Neural crest cell (in vitro differentiated cells): ENCODE measurements at places on chromosomes 16 and 17. TPM values are rescaled to one million over a fixed set of nuclear protein-coding genes. Genes with fewer than 3 reads are reported as not detected.

DNA sequence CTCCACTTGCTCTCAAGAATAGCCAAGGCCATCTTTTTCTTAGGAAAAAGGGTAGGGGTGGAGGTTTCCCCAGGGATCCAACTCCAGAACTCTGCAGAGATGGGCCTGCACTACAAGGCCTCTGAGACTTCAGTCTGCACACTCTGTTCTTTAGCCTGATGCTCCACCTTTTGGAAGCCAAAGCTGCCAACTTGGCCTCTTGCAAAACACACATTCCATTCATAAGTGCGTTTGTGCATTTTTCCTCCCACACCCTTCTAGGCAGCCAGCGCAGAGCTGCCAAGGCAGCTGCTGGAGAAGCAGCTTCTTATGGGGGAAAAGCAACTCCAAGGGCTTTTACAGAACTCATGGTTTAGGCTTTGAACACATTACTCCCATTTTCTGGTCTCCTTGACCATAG lies 45.3 kb downstream of the REXO5 start:
- no peak for DNase-seq

DNA sequence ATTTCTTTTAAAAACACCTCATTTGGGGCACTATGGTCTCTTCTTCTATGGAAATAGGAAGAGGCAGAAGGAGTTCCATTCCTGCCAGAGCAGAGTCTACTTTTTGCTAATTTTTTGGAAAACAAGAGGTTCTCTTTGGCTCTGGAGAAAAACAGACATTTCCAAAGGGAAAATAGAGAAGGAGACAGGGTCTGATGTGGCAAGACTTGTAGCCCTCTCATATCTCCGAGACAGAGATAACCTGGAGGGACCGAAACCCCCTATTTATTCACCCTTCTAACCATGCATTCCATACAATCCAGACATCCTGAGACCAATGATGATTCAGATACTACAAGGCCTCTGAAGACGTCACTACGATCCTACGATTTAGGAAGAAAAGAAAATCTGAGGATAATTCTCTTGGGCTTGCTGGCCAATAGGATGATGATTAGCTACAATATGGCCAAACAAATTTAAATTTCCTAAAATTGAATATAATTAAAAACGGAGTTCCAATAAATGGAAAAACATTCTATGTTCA lies 70.2 kb downstream of the HIC1 start:
- no peak for DNase-seq

- peak; percentile 72 for DNase-seq
These were observed 19.5 kb downstream of the SIAH1 start for GRCh38 chr16:48365601-48366164.

- no peak for DNase-seq
These were observed 250.2 kb downstream of the GRIN2A start for GRCh38 chr16:9932000-9932399.

GRCh38 chr17:69367298-69367697 lies 40.4 kb upstream of the ABCA5 start:
- no peak for DNase-seq

DOC2A gene
- total RNA-seq = 5.7 and 6.4 TPM in 2 replicates
